ENCODE measurements at places on chromosomes 2 and 18. TPM values are rescaled to one million over a fixed set of nuclear protein-coding genes. Genes with fewer than 3 reads are reported as not detected.

PRKAG3 gene
- polyA plus RNA-seq, result not detected

IL1RL1 gene
- 0.13 TPM for polyA plus RNA-seq

SPEG gene
- polyA plus RNA-seq, result 9.4 TPM

SCN3A gene
- not detected for polyA plus RNA-seq

IL1A gene
- 0.14 TPM for polyA plus RNA-seq

YES1 gene
- polyA plus RNA-seq, result 23.8 TPM

BMP10 gene
- polyA plus RNA-seq, result not detected

UBE2F gene
- polyA plus RNA-seq, result 129 TPM

ARL6IP6 gene
- 30.2 TPM for polyA plus RNA-seq

ANKRD30B gene
- polyA plus RNA-seq, result not detected

CERKL gene
- polyA plus RNA-seq, result 5.2 TPM

TOGARAM2 gene
- polyA plus RNA-seq, result not detected

TUBA4A gene
- 15.5 TPM for polyA plus RNA-seq

HOXD13 gene
- polyA plus RNA-seq, result 1.9 TPM

PARD3B gene
- 3.3 TPM for polyA plus RNA-seq

MYO7B gene
- polyA plus RNA-seq, result not detected

GYPC gene
- polyA plus RNA-seq, result 45.8 TPM

AQP12B gene
- polyA plus RNA-seq, result not detected

ALPI gene
- polyA plus RNA-seq, result not detected

FAM228B gene
- 15.1 TPM for polyA plus RNA-seq

DOCK10 gene
- 8.5 TPM for polyA plus RNA-seq

TMEM198 gene
- polyA plus RNA-seq, result 2.2 TPM

MC5R gene
- not detected for polyA plus RNA-seq

ASB18 gene
- polyA plus RNA-seq, result not detected

EPHA4 gene
- polyA plus RNA-seq, result 24.4 TPM

XDH gene
- 1.3 TPM for polyA plus RNA-seq

KCNG2 gene
- polyA plus RNA-seq, result not detected

SPDYA gene
- 1.2 TPM for polyA plus RNA-seq

MPV17 gene
- polyA plus RNA-seq, result 128 TPM
